ENCODE measurements at places on chromosomes 3 and 15.

- no peaks in the 10 kb centered on the region for H3K27me3 ChIP-seq
- no peaks in the 10 kb centered on the region for H3K36me3 ChIP-seq
- peaks cover 5% of the 10 kb centered on the region for H3K4me1 ChIP-seq
- H3K27ac ChIP-seq, result no peak overlapping the region
- no peak overlapping the region for H3K4me3 ChIP-seq
These were observed 27.2 kb upstream of the TMEM158 start for GRCh38 chr3:45253316-45253715.

DNA sequence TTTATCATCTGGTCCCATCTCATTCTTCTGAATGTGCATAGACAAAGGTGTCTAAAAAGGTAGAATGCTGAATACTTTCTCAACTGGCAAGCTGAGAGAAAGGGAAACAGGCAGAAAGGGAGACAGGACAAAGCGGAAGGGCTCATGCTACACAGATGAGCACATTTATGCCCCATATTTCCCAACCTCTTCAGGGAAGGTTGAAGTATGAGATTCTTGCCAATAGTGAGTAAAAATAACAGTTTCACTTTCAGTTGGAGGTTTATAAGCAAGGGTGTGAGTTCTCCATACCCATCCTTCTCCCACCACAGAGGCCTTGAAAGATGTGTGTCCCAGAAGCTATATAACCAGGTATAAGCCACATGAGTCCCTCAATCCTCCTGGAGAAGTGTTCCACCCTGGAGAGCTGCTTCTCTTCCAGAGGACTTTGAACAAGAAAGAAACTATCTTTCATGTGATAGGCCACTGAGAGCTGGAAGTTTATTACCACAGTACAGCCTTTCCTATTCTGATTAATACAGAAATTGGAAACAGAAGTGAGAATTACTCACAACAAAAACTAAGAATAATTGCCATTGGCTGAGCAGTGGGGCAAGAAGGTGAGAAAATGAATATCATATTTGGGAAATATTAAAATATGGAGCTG is 709.4 kb upstream of the NR2F2 start:
- H3K4me1 ChIP-seq, result no peaks in the 10 kb centered on the region
- H3K36me3 ChIP-seq, result no peaks in the 10 kb centered on the region
- H3K4me3 ChIP-seq, result no peak overlapping the region
- H3K27ac ChIP-seq, result no peak overlapping the region
- no peak for DNase-seq
- H3K27me3 ChIP-seq, result no peaks in the 10 kb centered on the region

DNA sequence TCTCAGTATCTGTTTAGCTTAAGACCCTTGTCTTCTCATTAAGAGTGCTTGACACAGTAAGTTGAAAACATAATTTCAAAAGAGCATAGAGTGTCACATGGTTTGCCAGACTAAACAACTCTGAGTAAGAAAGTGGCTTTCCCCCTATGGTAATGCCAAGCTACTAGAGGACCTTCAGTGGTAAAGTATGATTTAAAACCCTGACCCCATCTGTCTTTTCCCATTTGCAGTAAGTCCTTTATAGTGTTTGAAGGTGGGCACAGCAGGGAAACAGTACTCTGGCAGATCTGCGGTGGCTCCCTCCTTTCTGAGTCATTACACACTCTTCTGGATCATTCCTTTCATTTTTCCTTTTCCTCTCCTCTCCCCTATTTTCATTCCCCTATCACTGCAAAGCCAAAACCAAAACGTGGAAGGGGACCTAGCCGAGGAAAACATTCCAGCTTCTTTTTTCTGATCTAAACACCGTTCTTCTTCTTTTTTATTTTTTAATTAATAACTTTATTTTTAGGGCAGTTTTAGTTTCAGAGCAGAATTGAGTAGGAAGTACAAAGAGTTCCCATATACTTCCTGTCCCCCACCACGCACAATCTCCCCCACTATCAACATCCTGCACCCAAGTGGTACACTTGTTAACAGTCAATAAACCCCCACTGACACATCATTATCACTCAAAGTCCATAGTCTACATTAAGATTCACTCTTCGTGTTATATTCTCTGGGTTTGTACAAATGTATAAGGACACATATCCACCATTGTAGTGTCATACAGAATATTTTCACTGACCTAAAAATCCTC is 74.7 kb downstream of the PPARG start:
- H3K27me3 ChIP-seq, result peaks cover 4% of the 10 kb centered on the region
- DNase-seq, result no peak
- H3K4me3 ChIP-seq, result no peak overlapping the region

- no peaks in the 10 kb centered on the region for H3K4me1 ChIP-seq
- no peak for DNase-seq
- H3K36me3 ChIP-seq, result no peaks in the 10 kb centered on the region
- no peak overlapping the region for H3K4me3 ChIP-seq
- no peaks in the 10 kb centered on the region for H3K27me3 ChIP-seq
These were observed 209.5 kb downstream of the ADAMTS17 start for GRCh38 chr15:100132309-100132708.

DNA sequence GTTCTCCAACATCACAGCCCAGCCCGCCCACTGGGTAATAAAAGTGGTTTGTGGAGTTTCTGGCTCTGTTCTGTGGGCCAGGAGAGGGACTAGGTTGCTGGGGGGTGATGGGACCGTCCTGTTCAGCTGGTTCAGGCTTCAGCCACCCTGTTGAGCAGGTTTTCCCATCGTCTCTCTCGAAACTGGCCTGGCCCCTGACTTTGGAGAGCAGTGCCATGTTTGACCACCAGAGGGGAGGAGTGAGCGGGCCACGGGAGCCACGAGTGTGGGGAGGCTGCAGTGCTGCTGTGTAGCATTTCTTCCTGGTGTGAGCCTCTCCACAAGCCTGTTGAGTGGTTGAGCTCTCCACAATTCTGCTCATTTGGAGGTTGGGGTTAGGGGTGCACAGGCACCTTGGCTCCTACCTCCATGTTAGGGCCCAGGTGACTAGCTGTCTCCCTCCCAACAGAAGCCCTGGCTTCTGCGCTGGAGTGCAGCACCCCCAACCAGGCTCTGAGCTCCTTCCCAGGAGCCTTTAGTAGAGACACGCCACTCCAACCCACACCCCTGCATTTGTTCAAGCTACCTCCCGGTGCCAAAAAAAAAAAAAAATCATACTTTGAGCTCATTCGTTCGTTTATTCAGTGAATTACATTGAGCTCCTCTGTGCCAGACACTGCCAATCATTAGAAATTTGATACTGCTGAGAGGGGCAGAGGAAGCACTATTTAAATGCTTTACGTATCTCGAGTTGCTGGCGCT is 13.9 kb downstream of the SPINT1 start:
- peak; percentile 95 for DNase-seq
- H3K27me3 ChIP-seq, result no peaks in the 10 kb centered on the region

GRCh38 chr15:93671387-93671943 is 559.9 kb upstream of the MCTP2 start:
- no peaks in the 10 kb centered on the region for H3K36me3 ChIP-seq
- no peak overlapping the region for H3K27ac ChIP-seq
- no peak overlapping the region for H3K4me3 ChIP-seq

- no peaks in the 10 kb centered on the region for H3K27me3 ChIP-seq
- no peak overlapping the region for H3K4me3 ChIP-seq
- no peak for DNase-seq
- H3K4me1 ChIP-seq, result no peaks in the 10 kb centered on the region
- H3K36me3 ChIP-seq, result no peaks in the 10 kb centered on the region
These were observed 113.4 kb downstream of the ASB7 start for GRCh38 chr15:100715571-100716455.

DNA sequence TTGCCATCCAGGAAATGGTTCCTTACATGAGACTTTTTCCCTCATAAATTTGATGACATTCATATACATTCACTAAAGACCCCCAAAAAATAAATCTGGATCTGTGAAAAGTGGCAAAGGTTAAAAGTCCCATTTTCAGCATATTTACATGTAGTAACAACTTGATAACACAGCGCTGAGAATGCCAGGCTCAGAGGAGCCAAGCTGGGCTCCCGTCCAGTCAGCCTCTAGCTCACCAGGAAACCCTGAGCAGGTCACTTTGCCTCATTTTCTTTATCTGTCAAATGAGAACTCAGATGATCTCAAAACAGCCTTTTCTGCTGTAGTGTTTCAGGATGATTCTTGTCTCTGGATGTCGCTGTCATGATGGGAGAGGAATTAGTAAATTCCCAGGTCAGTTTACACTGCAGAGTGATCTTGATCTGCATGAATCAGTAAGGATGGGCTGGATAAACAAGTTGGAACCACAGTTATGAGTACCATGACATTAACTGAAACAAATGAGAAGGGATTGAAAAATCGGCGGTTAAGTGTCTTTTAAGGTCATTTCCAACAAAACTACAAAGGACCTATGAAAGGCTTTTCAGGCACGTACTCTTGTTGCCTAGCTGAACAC is 82.8 kb downstream of the PPARG start:
- H3K27me3 ChIP-seq, result no peaks in the 10 kb centered on the region
- H3K36me3 ChIP-seq, result no peaks in the 10 kb centered on the region
- H3K27ac ChIP-seq, result no peak overlapping the region

DNA sequence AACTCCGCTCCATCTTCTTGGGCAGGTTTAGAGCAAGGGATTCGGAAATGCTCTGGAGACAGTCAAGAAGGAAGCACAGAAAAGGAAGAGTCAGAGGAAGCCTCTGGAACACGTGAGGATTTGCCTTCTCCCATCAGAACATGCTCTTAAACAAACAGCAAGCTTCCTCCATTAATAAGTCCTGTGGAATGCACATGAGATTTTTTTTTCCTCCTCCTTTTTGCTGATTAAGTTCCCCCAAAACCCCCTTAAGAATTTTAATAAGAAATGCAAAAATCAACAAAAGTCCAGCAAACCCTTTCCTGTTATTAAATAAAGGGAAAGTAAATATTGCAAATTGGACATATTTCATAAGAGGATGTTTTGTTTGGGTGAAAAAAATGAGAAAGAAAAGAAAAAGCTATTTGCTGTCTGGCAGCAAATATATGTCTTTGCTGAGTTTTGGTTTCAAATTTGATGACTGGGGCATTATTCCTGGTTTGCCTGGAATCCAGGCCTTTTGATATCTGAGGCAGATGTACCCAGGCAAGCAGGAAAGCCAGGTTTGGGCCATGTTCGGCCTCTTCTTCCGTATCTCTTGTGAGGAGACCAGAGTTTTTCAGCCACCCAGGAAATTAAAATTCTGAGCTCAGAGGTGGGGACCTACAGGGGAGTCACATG is 7.9 kb upstream of the TSEN2 start:
- no peaks in the 10 kb centered on the region for H3K4me1 ChIP-seq
- no peaks in the 10 kb centered on the region for H3K36me3 ChIP-seq

DNA sequence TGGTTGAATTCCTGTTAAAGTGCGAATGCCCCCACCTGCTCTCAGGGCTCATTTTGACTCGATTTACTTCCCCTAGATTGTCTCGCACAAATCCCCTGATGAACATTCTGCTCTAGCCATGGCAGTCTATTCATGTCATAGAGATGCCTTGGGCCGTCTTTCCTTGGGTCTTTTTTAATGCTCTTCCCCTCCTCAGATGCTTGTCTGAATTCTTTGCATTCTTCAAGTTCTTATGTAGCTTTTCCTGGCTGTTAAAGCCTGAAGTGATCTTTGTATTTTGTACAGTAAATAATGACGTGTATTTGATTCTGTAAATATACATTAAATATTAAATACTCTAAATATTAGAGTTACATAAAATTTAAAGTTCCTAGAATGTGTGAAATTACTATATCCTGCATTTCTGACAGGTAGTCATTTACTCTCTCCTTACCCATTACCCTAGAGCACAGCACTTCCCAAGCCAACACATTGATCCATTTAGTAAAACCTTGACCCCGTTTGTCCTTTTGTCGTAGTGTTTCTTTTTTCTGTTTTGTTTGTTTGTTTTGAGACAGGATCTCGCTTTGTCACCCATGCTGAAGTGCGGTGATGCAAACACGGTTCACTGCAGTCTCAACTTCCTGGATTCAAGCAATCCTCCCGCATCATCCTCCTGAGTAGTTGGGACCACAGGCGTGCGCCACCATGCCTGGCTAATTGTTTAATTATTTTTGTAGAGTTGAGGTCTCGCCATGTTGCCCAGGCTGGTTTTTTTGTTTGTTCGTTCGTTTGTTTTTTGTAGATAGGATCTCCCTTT is 47.9 kb downstream of the YEATS2 start:
- no peak for DNase-seq
- H3K4me3 ChIP-seq, result no peak overlapping the region
- peaks cover 52% of the 10 kb centered on the region for H3K36me3 ChIP-seq
- H3K4me1 ChIP-seq, result no peaks in the 10 kb centered on the region
- H3K27ac ChIP-seq, result no peak overlapping the region
- no peaks in the 10 kb centered on the region for H3K27me3 ChIP-seq

DNA sequence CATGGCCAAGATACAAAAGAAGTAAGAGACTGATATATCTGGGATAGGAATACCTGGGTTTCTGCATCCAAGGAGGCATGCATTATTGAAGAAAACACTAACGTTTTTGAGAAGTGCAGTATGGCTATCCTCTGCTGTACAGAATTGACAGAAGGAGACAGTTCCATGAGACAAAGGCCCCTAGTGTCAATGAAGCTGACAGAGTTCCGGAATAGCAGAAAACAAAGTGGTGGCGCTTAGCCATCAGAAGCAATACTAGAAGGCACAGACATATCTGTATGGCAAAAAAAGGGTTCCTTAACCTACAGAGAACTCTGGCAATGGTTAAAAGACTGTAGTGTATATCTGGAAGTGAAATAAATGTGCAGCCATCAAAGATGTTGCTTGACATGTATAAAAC is 77.8 kb downstream of the VGLL3 start:
- H3K36me3 ChIP-seq, result no peaks in the 10 kb centered on the region
- no peak for DNase-seq
- H3K4me3 ChIP-seq, result no peak overlapping the region
- H3K27ac ChIP-seq, result no peak overlapping the region
- no peaks in the 10 kb centered on the region for H3K4me1 ChIP-seq
- H3K27me3 ChIP-seq, result 0 out of 2 replicates have a peak, but pooled peaks cover 2% of the 10 kb centered on the region

DNA sequence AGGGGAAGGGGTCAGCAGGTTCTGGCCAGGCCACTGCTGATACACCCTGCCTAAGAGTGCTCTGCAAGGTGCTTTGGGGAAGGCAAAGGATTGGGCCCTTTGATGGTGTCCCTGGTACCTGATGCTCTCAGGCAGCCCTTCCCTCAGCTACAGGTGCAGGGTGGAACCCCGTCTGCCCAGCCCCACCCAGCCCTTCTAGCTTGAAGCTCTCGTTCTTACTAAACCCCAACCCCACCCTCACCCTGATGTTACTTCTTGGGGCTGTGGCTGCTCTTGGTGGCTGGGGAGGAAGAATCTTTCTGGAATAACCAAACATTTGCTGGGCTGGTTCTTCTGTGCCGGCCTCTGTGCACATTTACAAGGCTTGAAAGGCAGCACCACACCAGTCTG is 6.4 kb downstream of the GNAI2 start:
- H3K4me1 ChIP-seq, result peaks cover 85% of the 10 kb centered on the region
- peak overlapping the region; percentile 40 for H3K4me3 ChIP-seq
- H3K27ac ChIP-seq, result peak overlapping the region; percentile 93
- DNase-seq, result no peak
- no peaks in the 10 kb centered on the region for H3K27me3 ChIP-seq

DNA sequence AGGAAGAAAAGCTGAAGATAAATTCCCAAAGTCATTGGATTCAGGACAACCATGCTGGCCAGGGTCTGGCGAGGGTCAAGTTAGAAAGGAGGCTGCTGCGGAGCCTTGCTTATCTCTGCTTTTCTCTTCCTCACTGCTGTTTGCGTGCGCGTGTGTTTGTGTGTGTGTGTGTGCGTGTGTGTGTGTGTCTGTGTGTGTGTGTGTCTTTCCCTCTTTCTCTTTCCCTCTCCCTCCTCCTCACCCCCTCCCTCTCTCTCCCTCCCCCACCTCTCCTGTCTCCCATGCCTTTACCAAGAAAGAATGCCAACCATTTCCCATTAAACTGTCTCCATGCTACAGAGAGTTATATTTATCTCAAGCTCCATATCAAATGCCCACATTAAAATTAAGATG is at the start of gene COLQ:
TSS of gene COLQ (minus strand) at position 134 of the 393 bp plus-strand sequence. CDS start at position 53, 81 bp downstream.
- no peaks in the 10 kb centered on the region for H3K36me3 ChIP-seq
- no peak within 1 kb of the TSS for H3K27ac ChIP-seq
- peaks cover 7% of the 10 kb centered on the region for H3K4me1 ChIP-seq
- H3K4me3 ChIP-seq, result no peak within 1 kb of the TSS
- no peak for DNase-seq
